ENCODE measurements at places on chromosomes 4 and X.

GRCh38 chr4:36835246-36835645, 409.3 kb upstream of the NWD2 start:
- no peak for DNase-seq

DNA sequence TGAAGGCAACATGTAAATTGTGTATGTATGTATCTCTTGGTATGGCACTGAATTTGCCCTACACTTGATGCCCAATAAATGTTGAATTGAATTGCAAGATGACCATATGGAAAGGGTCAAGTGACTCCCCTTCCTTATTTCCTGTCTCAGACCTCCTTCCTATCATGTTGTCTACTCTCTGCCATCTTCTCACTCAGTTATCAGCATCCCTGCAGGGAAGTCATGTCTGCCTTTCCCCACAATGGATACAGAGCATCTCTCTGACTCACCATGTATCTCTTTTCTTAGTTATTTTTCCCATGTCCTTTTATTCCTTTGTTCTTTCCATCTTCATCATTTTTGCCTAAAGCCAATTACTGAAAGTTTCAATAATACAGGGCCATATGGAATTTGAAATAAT, 22.5 kb downstream of the BMX start:
- DNase-seq, result no peak

GRCh38 chr4:82758701-82759685, 39.6 kb downstream of the SCD5 start:
- no peak for DNase-seq

GRCh38 chrX:40055495-40055894, 42.3 kb downstream of the BCOR start:
- no peak for DNase-seq

- no peak for DNase-seq
Measured at GRCh38 chr4:25060963-25061340, 30.2 kb upstream of the LGI2 start.

- no peak for DNase-seq
Measured at GRCh38 chr4:28426251-28426650, 1565.6 kb downstream of the STIM2 start.

- no peak for DNase-seq
Measured at GRCh38 chr4:33780952-33781791, 2463.1 kb downstream of the ARAP2 start.

DNA sequence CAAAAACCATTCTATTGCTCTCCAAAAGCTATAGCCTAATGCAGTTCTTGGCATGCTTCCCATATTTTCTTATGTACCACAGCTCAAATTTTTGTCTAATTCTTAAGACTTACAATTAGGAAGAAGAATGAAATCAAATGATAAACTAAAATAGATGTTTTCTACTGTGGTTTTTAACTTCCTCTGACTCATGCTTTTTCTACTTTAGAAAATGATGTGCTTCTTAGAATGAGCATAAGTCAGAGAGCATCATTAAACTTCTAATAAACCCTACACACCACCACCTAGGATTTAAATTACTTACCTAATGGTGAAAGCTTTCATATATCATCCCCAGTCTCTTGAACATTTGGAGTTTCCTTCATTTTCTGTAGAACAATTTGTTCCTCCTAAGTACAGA, 217.0 kb upstream of the NDST3 start:
- DNase-seq, result no peak

DNA sequence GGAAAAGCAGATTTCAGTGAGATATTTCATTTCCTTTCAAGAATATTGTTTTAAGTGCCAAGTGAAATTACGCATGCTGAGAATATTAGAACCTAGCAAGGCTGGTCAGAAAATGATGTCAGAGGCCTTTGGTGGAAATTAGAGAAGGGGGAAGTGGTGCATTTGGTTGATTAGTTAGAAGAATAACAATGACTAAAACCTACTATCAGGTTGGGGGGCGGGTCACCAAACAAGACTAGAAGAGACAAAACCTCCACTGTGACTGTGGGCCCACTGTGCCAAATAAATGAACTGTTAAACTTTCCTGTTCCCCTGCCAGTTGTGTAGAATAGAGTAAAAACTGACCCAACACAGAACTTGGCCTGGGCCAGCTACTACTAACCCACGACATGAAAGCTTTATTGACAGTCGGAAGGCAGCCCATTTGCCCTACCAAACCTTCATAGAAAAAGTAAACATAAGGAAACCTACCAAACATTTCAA, 2.9 kb downstream of the RAPGEF2 start:
- no peak for DNase-seq

DNA sequence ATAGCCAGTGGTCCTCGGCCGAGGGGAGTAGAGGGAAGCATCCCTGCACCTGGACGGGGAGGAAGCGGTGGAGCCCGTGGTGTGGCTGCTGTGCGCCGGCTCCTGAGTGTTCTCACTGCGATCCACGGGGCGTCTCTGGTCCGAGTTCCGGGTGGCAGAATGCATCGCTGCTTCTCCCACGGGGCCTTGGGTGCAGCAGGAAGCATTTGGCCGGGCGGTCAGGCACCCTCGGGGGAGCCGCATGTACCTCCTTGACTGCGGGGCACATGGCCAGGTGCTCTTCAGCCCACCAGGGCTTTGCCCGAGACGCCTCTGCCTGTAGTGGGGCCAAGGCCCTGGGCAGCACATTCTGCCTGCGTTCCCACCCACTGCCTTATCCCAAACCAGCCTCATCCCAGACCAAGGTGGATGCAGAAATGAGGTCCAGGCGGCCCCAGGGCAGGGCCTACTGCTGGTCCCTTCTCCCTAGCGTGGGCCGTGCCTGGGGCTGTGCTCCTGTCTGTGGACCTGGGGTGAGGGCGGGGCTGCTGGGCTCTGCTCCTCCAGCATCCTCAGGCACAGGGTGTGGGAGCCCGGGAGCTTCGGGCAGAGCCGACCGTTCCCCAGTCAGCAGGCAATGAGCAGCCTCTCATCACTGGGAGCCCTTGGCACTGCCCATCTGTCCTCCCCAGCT, 27.5 kb downstream of the NKX1-1 start:
- no peak for DNase-seq

GRCh38 chr4:142976482-142976881, 130.4 kb upstream of the INPP4B start:
- DNase-seq, result no peak

DNA sequence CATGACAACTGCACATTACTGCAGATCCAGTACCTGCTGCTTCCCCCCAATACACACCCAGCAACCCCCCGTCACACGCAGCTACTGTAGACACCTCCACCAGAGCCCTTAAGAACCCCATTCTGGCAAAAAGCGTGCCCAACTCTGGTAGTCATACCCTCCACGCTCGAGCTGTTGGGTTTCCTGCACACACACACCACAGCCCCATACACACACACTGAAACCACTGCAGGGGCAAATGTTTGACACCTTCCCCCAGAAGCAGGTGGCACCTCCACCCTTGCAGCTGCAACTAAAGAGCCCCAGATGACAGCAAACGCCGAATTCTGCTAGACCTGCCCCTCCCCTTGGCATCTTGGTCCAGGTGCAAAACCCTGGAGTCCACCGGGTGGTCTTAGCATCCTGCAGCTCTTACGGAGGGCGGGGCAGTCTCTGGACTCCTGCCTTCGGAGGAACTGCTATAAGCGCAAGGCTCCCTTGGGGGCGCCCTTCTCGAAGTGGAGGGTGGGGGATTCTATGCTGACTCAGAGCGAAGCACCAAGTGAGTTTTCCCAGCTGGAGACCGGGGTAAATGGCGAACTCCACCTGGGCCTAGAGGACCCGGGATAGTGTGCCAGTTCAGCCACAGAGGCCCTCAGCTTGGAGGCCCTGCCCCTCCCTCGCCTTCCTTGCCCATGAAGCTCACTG, 1.5 kb downstream of the FRMPD3 start:
- no peak for DNase-seq

- DNase-seq, result no peak
Measured at GRCh38 chr4:26907731-26908599, 47.3 kb downstream of the STIM2 start.

- DNase-seq, result no peak
Measured at GRCh38 chr4:123308667-123309066, 87.9 kb upstream of the SPRY1 start.

DNA sequence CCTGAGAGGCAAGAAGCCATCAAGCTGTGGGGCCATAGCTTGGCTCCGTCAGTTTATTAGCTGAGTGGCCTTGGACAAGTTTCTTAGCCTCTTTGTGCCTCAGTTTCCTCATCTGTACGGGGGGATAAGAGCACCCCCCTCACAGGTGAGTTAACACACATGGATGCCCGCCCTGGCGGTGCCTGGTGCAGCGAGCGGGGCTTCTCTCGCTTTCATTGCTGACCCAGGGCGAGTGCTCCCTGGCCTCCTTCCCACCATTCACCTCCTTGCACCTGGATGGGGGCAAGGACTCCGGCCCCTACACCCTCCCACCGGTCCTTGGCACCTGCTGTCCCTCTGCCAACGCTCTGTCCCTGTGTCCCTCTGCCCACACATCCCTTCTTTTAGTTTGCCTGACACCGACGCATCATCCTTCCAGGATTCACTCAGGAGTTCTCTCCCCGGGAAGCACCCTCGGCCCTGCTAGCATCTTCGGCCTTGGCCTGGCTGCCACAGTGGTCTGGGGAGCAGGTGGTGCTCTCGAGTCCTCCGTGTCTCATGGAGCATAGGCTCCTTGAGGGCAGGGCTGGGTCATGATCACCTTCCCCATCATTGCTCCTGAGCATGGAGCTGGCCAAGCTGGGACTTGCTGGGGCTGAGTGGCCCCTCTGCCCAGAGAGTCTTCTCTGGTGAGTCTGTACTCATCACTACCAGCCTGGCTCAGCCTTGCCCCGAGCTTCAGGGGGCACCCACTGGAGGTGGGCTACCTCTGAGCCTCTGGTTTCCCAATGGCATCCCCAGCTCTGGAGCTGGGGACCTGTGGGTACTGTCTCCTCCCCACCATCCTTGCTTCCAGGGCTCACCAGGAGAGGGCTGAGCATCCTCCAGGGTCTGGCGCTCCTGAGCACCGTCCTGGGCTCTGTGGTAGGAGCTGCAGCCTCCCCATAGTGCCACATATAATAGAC, 53.8 kb upstream of the SORCS2 start:
- DNase-seq, result no peak

DNA sequence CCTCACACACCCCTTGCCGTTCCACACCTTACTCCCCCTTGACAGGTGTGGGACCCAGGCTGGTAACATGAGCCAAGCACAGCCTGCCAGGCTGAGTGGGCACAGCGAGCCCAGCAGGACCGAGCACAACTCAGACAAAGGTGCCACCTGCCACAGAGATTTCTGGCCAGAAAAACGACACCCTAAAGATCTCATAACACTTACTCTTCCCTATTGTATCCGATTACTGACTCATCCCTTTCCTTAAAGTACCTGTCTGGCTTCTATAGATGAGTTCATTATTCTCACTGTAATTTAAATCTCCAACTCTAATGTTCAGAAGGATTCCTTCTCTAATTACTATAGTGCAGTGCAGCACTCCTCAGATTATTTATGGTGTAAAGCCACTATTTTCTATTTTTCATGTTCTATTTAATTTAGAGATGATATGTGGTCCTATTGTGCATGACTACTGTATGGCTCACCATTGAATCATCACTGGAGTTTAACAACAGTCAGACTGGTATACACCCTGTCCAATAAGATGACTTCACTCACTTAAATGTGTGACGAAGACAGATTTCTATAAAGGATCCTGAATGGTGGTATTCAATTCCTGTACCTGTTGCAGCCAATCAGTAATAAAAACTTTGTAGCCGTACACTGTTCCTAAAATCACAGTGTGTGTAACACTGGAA, 7.6 kb upstream of the SYTL5 start:
- no peak for DNase-seq

- DNase-seq, result no peak
Measured at GRCh38 chr4:26088433-26088928, 174.5 kb downstream of the SMIM20 start.

GRCh38 chrX:103329991-103330390, at the start of gene TCEAL7:
Gene TCEAL7 (plus strand): TSS chrX:103330239. CDS start chrX:103331404, 1,165 bp downstream.
- no peak for DNase-seq

GRCh38 chr4:149279776-149280175, 535.9 kb downstream of the IQCM start:
- no peak for DNase-seq

- no peak for DNase-seq
Measured at GRCh38 chr4:53189011-53189410, 176.8 kb downstream of the SCFD2 start.

DNA sequence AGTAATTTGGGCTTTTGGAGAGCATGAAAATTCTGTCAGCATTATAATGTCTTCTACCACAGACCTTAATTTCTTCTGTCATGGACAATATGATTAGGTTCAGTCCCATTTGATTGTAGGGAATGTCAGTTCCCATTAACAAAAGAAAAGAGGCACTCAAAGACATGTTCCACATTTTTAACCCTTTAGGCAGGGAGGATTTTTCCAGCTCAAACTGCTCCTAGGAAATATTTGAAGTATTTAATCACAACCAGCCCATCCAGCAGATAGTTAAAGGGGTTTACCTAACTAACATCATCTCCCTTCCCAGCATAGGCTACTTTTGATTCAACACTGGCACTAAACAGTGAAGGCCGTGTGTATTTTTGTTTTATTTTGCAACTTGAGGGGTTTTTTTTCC, 256.0 kb downstream of the DHX15 start:
- DNase-seq, result no peak

DNA sequence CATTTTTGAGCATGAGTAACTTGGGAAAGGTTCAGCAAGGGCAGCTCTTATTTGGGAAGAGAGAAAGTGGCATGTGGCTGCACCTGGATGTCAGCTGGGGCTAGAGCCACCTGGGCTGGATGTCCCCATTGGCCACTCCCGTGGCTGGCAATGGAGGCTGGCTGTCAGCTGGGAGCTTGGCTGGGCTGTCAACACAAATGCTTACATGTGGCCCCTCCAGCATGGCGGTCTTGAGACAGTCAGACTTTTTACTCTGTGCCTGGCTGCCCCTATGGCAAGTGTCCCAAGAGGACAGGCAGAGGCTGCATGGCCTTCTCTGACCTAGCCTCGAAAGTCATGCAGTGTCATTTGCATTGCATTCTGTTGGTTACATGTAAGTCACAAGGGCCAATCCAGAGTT, 99.6 kb downstream of the FAM53A start:
- no peak for DNase-seq

DNA sequence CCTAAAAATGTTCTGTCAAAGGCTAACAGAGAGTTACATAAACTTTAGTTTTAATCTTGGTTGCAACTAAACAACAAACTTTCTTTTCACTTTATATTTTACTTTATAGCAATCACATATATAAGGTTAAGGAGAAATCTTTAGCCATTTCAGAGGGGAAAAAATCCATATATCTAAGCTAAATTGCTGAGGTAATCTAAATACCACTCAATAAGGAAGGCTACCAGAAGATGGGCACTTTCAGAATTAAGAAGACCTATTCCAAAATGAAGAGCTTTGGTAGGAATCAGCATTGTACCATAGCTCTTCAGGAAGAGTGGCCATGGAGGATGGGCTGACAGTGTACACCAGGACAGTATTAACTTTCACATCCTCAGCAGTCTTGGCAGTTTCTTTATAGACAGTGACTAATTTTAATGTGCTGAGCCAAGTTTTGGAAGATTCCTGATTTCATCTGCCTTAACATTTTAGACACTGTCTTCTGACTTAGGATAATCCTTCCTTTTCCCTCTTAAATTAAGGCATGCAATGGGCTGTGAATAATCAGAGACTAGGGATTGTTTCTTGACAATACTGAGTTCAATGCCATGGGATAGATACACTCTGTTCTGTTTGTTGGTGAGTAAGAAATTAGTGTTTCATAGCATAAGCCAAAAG, 7.1 kb downstream of the FAT4 start:
- no peak for DNase-seq

GRCh38 chrX:134604701-134605311, 53.5 kb downstream of the PLAC1 start:
- no peak for DNase-seq

- no peak for DNase-seq
Measured at GRCh38 chr4:79620617-79621016, 212.6 kb upstream of the GK2 start.

GRCh38 chr4:61320631-61321030, 120.5 kb downstream of the ADGRL3 start:
- no peak for DNase-seq

- DNase-seq, result no peak
Measured at GRCh38 chrX:118116713-118117550, at the start of gene KLHL13. Gene KLHL13 (minus strand): TSS chrX:118116810. CDS start chrX:118028473, 88,337 bp downstream.

Data from stimulated activated CD8-positive, alpha-beta memory T cell treated with anti-CD3 and anti-CD28 coated beads, Interleukin-4, amount 100 ng/mL, for 1 hour (primary cell).